MG63 (cell line): ENCODE measurements at places on chromosomes 4 and X. TPM values are rescaled to one million over a fixed set of nuclear protein-coding genes. Genes with fewer than 3 reads are reported as not detected.

Gene ZDHHC15
- total RNA-seq: not detected in 2 replicates

Gene XAGE2
- not detected in 2 replicates for total RNA-seq

Gene NDST3
- not detected in 2 replicates for total RNA-seq

Gene FHL1
- 149 and 156 TPM in 2 replicates for total RNA-seq

Gene BMX
- not detected in 2 replicates for total RNA-seq

Gene RP2
- 6.3 and 11.5 TPM in 2 replicates for total RNA-seq

Gene ABCD1
- 24.3 and 28.8 TPM in 2 replicates for total RNA-seq

Gene GAB3
- 1.2 and 10.7 TPM in 2 replicates for total RNA-seq

DNA sequence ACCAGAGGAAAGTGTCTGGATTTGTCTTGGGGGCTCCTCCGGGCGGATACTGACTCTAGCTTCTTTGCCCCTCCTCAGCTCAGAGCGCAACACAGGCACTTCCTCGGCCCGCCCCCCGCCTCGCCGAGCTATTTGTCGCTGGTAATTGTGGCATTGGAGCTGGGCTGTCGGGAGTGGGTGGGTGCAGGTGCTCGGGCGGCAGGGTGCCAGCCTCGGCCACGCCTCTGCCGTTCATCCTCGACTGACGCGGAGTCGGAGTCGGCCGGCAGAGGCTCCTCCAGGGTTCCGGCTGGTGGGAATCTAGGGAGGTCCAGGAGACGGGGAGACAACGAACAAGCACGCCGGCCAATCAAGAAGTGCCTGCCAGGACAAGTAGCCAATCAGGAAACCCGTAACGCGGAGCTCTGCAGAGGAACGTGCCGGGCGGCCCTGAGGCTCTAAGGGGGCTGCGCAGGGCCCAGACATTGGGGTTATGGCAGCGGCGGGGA is 3.9 kb upstream of the SYN1 start:
- DNase-seq: peak; percentile 40

DNA sequence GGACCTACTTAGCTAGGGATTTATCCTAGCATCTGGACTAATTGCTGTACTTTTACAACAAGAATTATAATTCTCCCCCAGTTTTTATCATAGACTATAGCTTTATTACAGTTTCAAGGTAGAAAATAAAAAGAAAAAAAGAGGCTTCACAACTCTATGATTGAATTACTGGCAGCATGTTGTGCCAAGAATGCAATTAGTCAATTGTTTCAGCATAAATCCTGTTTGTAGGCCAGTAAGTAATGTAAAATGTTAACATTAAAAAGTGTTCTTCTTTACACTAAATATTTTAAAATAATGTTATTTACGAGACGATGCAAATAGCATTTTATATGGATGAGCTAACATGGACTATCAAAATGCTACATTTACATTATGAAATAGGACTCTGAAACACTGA is 228.4 kb downstream of the MAPK10 start:
- no peak for DNase-seq

- peak; percentile 26 for DNase-seq
These were observed at the start of gene LRCH2 for GRCh38 chrX:115233497-115234455. TSS of gene LRCH2 (minus strand) at chrX:115234096. CDS start at chrX:115234041, 55 bp downstream.

- DNase-seq: no peak
These were observed 40.5 kb upstream of the PRKG2 start for GRCh38 chr4:81255524-81255923.

GRCh38 chrX:135112096-135112729 is 8.1 kb downstream of the ETDB start:
- DNase-seq: no peak

- no peak for DNase-seq
These were observed 119.3 kb downstream of the VSIG4 start for GRCh38 chrX:65920620-65921019.

DNA sequence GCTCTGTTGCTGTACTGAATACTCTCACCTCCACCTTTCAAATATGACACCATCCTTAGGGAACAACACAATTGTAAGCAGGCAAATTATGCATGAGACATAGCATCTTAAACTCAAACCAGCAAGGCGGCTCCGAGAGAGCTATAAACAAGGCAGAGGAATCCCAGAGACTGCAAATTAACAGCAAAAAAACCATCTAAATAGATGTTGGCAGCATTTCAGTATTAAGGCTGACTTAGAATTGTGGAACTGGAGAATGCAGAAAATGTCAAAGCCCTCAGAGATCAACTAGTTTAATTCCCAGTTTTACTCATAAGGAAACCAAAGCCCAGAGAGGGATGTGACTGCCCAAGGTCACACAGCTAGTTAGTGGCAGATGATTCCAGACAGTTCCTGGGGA is 37.2 kb upstream of the SPANXC start:
- DNase-seq: no peak

DNA sequence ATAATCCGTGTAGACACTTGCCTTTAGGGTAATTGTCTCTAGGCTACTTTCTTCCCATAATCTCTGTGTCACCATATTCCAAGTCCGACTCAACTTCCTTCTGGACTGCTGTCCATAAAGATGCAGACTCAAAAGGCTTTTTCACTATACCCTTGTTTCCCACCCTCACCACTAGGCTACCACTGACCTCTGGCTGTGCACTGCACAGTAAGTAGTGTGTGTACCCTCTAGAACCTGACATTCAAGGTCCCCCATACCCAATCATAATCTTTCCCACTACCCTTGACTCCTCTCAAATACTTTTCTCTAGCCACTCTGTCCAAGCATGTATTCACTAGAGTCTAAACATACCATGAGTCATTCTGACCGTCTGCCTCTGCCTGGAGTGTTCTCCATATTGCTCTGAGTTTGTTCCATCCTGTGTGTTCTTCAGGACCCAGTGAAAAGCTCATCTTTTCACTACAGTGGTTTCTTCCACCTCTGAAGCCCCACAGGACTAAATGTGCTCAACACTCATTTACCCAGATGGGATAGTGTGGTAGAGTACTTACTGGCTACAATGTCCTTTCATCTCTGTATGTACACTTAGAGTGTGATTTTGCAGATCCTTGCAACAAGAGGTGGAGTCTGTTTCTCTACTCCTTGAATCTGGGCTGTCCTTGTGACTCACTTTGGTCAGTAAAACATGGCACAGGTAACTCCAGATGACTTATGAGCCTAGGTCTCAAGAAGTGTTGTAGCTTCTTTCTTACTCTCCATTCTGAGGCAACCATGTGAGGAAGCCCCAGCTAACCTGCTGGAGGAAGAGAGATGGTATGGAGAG is 17.4 kb downstream of the JADE3 start:
- peak; percentile 3 for DNase-seq

DNA sequence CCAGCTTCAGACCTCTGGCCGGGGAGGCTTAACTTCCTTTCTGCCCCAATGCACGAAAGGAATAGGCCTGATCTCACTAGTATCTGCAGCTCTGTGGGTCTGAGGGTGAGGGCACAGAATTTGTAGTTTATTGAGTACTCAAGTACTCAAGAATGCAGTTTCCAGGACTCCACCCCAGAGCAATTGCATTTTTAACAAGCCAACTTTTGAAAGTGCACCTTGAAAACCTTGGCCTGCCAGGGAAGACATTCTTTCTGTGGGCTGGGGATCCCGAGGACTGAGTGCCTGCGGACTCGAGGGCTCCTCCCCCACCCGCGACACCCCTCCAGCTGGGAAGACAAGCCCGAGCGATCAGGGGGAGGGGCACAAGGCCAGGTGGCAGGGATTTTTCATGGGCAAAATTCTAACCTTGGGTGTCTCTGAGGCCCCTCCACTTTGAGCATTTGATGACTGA is 22.4 kb downstream of the RS1 start:
- DNase-seq: no peak

DNA sequence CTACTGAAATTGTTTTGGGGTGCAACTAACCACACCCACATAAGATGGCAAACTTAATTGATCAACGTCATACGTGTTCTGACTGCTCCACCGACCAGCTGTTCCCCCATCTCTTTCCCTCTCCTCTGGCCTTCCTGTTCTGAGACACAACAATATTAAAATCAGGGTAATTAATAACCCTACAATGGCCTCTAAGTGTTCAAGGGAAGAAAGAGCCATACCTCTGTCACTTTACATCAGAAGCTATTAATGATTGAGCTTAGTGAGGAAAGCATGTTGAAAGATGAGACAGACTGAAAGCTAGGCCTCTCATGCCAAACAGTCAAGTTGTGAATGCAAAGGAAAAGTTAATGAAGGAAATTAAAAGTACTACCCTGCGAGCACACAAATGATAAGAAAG is 173.9 kb upstream of the FTHL17 start:
- DNase-seq: no peak

DNA sequence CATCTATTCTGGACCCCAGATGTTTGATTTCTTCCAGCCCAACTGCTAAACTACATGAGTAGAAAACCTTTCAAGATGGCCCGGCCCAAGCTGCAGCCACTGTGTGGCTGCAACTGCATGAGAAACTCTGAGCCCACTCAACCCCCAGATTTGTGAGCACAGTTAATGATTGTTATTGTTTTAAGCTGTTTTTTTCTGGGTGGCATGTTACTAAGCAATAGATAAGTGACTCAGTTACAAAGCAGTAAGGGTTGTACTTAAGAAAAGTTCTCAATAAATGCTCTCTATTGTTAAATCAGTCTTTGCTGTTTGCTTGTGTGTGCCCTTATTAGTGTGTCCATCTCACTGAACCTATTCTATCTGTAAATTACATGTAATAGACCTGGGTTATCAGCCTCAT is 51.8 kb downstream of the GC start:
- no peak for DNase-seq

GRCh38 chr4:99763635-99764101 is 53.0 kb upstream of the DAPP1 start:
- DNase-seq: peak; percentile 67
